H7 (cell line): ENCODE measurements at places on chromosomes 5 and 9.

- DNase-seq, result no peak
These were observed 27.8 kb downstream of the SERINC5 start for GRCh38 chr5:80227979-80228596.

GRCh38 chr5:124996764-124997077 lies 250.3 kb upstream of the ZNF608 start:
- no peak for DNase-seq

GRCh38 chr9:114115654-114116125 lies 16.6 kb upstream of the KIF12 start:
- peak; percentile 55 for DNase-seq

DNA sequence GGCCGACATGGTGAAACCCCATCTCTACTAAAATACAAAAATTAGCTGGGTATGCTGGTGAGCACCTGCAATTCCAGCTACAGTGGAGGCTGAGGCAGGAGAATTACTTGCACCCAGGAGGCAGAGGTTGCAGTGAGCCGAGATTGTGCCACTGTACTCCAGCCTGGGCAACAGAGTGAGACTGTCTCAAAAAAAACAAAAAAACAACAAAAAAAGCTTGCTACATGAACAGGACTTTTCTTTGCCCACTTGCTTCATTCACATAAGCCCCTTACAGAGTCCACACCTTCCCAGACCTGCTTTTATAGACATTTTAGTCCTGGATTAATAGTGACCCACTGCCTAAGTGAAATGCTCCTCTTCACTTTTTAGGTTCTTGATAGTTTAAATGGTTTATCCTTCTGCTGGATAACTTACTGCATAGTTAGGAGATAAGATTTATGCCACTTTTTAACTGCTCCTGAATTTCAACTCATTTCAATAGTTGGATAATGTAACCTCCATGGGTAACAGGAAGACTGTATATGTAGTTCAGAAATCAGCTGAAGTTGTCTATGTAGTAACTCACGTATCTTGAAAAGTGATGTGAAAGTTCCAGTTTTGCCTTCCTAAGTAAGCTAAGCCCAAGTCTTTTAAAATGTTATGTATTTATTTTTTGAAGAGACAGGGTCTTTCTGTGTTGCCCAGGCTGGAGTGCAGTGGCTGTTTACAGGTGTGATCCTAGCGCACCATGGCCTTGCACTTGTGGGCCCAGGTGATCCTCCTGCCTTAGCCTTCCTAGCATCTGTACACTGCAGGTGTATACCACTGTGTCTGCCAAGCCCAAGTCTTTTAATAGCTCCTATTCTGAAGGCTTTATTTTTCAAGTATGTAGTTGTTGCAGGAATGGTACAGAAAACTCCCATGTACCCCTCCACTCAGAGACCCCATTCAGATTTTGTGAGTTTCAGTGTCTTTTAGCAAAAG lies 19.7 kb downstream of the SUB1 start:
- no peak for DNase-seq

DNA sequence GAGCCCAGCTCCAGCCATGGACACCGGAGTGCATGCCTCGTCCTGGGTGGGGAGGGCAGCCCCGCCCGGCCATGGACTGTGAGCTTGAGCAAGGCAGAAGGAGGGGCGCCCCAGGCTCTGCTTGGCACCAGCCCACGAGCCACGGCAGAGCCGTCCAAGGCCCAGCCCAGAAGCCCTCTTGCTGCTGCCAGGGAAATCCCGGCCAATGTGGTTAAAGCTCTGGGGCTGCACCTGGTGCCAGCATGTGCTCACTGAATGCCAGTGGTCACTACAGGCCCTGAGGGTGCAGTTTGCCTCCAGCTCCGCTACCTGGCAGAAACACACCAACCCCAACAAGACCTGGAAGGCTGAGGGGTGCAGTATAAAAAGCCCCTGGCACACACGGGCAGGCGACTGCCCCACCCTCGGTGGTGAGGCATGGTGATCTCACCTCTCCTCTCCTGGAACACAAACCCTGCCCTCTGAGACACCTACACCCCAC lies 11.8 kb downstream of the BRD3 start:
- peak; percentile 60 for DNase-seq

DNA sequence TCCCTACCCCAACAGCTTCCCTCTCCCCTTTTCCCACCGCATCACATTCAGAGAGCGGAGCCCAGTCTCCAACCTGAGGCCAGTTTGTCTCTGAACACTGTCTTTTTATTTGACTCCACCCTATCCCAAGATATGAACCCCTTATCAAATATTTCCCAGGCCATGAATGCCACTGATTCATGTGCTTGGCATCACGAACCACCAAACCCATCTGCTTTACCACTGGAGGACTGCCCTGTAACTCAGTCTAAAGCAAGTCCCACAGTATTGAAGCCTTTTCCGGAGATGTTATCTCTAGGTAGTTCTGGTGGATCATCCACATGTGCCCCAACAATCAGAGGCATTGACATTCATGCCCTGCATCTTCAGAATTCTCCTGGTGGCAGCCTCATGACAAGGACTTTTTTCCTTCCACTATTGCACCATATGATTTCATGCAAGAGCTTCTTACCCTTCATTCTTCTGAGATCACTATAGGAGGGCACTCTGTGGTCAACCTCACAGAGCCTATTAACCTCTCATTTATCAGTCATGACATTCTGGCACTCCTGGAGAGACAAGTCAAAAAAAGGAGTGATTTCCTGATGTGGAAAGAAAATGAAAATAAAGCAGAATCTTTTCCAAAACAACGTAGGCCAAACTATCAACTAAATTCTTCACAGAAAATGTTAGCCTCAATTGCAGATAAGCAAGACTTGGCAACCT lies 12.3 kb upstream of the SPATA31D4 start:
- no peak for DNase-seq

- DNase-seq, result peak; percentile 60
These were observed 22.6 kb upstream of the SARDH start for GRCh38 chr9:133760713-133761290.

- DNase-seq, result no peak
These were observed 19.4 kb downstream of the GRHPR start for GRCh38 chr9:37441776-37442370.

- DNase-seq, result no peak
These were observed 13.2 kb downstream of the P4HA2 start for GRCh38 chr5:132214491-132214890.

- DNase-seq, result peak; percentile 82
These were observed 391 bp upstream of the NRG2 start for GRCh38 chr5:140043508-140043872.

DNA sequence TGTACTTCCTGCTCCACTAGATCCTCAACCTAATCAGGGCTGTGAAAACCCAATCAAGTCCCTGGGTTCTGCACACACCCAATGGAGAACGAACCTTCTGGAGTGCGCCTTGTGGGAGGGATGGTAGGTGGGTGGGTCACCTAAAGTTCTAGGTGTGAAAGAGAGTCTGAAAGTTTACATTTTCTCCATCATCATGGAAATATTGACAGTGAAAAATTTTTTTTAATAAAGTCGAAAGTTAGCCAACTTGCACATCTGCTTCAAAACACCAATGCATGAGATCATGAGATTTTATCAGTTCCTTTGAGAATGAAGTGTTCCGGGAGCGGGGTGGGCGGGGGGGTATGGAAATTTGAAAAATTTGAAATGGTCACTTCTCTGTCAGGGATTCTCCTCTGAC lies 21.7 kb downstream of the TAF11L14 start:
- no peak for DNase-seq

- no peak for DNase-seq
These were observed 30.8 kb downstream of the CNTRL start for GRCh38 chr9:121105531-121105930.

GRCh38 chr5:178145965-178146820 lies 7.5 kb downstream of the NHP2 start:
- DNase-seq, result peak; percentile 94

- no peak for DNase-seq
These were observed 120.8 kb downstream of the EMB start for GRCh38 chr5:50320131-50320749.

DNA sequence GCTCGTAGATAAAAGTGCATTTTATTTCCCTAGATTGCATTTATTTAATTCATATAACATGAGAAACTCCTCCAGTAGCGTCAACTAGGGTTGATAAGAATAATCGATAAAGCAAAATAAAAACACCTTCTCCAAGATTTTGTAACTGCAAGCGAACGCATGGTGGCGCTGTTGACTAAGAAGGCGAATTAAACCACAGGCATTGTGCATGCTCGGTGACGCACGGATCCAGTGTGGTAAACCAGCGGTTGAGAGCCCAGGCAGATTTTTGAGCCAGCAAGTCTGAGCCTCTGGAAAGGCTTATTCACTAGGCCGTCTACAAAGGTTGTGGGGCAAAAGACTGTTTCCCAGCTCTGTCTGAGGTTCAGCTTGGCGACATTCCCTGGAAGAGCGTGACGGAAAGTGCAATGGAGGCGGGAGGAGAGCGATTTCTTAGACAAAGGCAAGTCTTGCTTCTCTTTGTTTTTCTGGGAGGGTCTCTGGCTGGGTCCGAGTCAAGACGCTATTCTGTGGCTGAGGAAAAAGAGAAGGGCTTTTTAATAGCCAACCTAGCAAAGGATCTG lies at the start of gene PCDHB3:
TSS of gene PCDHB3 (plus strand) at position 231 of the 563 bp plus-strand sequence. CDS start at position 408, 177 bp downstream.
- peak; percentile 73 for DNase-seq

DNA sequence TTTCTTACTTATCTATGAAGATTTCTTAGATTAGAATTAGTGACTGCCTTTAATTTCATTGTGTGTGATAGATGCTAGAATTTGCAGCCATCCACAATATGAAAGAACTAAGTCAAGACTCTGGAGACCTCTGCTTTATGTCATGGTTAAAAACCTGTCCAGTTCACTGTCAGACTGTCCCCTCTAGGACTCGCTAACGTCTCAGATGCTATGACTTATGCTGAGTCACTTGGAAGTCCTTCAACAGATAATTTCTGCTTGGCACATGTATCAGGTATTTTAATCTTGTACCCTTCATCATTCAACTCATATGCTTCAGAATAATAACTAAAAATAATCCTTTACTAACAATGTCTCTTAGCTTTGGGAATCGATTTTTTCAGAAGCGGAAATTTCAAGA lies 230.5 kb upstream of the DMAC1 start:
- DNase-seq, result no peak

- no peak for DNase-seq
These were observed 44.5 kb upstream of the DPYSL3 start for GRCh38 chr5:147554261-147554817.

DNA sequence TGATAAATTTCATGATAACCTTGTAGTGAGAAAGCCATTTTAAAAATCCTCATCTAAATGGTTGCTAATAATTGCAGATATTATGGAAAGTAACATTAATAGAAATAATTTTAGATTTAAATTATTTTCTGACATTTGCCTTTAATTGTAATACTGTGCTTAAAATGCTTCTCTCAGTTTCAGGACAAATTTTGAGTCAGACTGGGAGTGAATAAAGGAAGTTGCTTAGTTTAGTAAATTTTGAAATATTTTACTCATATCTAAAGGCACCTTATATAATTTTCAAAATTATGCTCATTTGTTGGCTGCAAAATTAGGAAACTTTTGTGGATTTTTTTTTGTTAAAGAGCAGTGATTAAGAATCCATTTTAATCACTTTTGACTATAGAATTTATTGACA lies 93.8 kb downstream of the CSNK1G3 start:
- no peak for DNase-seq

GRCh38 chr5:10262995-10263394 lies 12.9 kb downstream of the CCT5 start:
- no peak for DNase-seq

GRCh38 chr5:53089481-53089991 lies 20.0 kb downstream of the MOCS2 start:
- no peak for DNase-seq

GRCh38 chr9:21294364-21294774 lies 10.7 kb downstream of the IFNA5 start:
- DNase-seq, result no peak

- DNase-seq, result peak; percentile 36
These were observed 244.2 kb downstream of the FOXD4L6 start for GRCh38 chr9:40884072-40884901.

GRCh38 chr5:7363067-7363677 lies 32.8 kb upstream of the ADCY2 start:
- no peak for DNase-seq

DNA sequence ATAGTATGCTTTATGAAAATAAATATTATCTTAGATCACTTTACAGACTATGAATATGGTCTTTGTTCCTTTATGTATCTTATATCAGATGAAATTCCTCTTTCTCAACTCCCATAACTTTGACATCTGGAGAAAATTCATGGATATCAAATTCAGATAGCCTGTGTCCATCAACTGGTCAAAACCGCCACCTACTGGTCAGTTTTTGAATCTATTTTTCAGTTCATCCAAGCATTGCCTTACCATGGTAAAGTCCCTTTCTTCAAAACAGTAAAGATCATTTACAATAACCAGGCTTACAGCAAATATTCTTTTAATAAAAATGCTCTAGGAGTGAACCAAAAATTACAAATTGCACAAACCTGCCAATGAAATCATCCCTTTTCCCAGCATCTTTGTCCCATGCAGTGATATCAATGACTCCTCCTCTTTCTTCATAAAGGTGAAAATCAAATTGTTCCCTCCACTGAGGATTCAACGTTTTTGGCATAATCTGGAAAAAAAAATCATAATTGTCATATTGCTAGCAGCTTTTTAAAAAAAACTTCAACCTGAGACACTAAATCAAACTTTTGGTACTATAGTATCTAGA lies 290.5 kb downstream of the SLF1 start:
- DNase-seq, result peak; percentile 26

DNA sequence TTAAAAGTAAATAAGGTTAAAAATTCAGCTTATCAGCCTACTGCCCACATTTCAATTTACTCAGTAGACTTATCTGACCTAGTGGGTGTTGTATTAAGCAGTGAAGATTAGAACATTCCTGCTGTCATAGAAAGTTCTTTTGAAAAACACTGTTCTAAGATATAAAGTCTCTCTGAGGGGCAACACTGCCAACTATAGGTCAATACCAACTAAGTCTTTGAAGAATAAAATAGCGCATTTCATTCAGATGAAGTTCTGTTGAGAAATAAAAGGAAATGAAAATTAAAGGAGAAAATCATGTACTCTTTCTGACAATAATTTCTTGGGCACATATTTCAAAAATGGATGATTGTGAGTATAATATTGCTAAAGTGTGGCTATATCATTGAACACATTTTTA lies 86.8 kb downstream of the PTPRD start:
- peak; percentile 2 for DNase-seq

- peak; percentile 12 for DNase-seq
These were observed 812 bp downstream of the CETN3 start for GRCh38 chr5:90408571-90409317.

- no peak for DNase-seq
These were observed 4.8 kb downstream of the ECSCR start for GRCh38 chr5:139457653-139458306.

DNA sequence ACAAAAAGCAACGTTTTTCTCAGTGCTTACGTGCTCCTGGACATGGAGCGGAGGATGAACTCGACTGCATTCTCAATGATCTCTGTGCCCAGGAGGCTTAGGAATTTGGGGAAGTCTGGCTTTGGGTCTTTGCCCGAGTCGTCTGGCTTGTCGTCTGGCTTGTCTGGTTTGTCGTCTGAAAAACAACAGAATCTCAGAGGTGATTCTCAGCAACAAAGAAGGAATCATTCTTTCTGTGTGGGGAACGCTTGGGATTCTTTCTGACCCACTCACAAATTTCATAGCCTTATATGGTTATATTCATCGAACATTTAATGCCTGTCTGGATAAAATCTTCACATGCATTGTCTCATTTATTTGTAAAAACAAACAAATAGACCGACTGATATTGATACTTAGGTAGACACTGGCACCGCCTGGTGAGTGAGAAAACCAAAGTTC lies 4.7 kb downstream of the C5orf46 start:
- no peak for DNase-seq

- DNase-seq, result no peak
These were observed 23.9 kb downstream of the ADGRD2 start for GRCh38 chr9:124474151-124474550.
